ENCODE measurements at places on chromosomes 12 and 14.

GRCh38 chr14:89853936-89854693 lies 100.4 kb downstream of the EFCAB11 start:
- no peak for DNase-seq

GRCh38 chr14:74083161-74083560 lies 1.1 kb downstream of the ALDH6A1 start:
- no peak for DNase-seq

DNA sequence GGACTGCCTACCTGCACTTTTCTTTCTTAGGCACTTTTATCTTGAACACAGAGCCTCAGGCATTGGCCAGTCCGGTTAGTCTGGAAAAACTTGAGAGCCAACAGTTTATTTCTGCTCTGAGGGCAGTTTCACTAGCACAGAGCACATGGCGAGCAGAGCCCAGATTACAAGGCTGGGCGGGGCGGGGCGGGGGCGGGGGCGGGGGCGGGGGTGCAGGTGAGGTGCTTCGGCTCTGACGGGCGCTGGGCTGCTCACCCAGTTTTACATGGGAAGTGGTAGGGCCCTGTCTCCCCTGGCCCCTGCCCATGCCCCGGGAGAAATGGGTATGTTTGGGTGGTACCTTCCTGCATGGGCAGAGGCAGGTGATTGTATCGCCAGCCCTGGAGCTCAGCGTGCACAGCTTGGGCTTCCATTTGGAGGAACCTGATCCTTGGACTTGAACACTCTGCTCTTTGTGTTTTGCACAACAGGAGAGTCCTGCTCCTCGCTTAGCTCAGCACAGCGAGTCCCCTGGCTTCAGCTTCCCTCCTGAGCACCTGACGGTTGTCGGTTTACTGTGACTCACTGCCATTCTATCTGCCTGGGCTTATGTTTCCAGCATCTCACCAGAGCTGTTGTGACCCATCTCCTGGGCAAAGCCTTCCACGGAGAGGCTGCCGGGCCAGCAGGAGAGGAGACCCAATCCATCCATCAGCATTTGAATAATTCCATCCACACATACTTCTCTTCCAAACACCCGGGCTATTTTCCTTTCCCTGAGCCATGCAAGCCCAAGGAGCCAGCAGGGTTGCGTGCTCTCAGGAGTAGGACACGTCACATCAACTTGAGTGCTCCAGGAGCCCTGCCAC lies 108.5 kb downstream of the ARF6 start:
- DNase-seq = peak; percentile 47

- no peak for DNase-seq
These were observed 371.3 kb downstream of the GRIN2B start for GRCh38 chr12:13609894-13610679.

GRCh38 chr14:85415015-85415712 lies 114.8 kb upstream of the FLRT2 start:
- DNase-seq = no peak

GRCh38 chr12:68915055-68915454 lies 17.9 kb downstream of the CPM start:
- DNase-seq = no peak

GRCh38 chr12:31018790-31019505 lies 54.7 kb upstream of the DDX11 start:
- DNase-seq = no peak

- no peak for DNase-seq
These were observed 38.3 kb upstream of the PNMA1 start for GRCh38 chr14:73752297-73752992.

- no peak for DNase-seq
These were observed 58.7 kb upstream of the STK38L start for GRCh38 chr12:27185234-27186021.

- DNase-seq = no peak
These were observed 102.7 kb upstream of the NAP1L1 start for GRCh38 chr12:76187177-76187576.

DNA sequence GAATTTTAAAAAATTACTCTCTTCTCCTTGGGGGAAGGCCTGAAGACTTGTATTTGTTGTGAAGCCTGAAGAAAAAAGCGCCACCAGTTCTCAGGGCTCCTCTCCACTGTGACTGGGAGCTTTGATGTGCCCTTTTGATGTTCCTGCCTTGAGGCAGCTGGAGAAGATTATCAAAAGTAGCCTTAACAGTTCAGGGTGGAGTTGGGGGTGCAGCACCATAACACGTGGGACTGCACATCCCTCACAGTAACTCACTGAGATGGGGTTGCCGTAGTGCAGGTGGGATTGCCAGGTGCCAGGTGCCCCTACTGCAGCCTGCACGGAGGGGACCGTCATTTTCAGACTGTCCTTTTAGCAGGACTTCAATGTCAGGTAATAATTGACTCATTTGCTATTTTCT lies 474.1 kb downstream of the ETNK1 start:
- DNase-seq = no peak

Measured in stimulated activated CD8-positive, alpha-beta memory T cell treated with anti-CD3 and anti-CD28 coated beads, Interleukin-7, amount 100 ng/mL, for 1 hour (primary cell).